Activated CD4-positive, CD25-positive, alpha-beta regulatory T cell treated with anti-CD3 and anti-CD28 coated beads, Interleukin-2, amount 50 U/mL, for 16 hours (primary cell): ENCODE measurements at places on chromosomes 7 and 10.

DNA sequence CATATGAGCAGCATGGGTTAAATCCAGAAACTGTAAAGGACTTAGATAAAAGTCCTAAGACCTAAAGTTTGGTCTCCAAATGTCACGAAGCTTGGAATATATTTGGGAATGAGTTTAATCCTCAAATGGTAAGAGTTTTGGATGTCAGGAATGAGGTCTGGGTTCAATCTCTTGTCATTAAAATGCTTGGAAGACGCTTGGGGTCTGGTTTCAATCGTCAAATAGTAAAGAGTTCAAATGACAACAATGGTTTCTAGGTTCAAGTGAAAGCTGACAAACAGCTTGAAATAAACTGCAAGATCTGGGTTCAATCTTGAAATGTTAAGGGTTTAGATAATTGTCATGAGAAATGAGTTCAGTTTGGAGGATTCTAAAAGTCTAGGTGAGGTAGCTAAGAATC, 385.5 kb upstream of the HPS1 start:
- DNase-seq = no peak

GRCh38 chr10:60138842-60139241, 232.5 kb upstream of the CCDC6 start:
- DNase-seq = no peak

GRCh38 chr7:80275192-80275605, 140.6 kb downstream of the GNAI1 start:
- DNase-seq = no peak

DNA sequence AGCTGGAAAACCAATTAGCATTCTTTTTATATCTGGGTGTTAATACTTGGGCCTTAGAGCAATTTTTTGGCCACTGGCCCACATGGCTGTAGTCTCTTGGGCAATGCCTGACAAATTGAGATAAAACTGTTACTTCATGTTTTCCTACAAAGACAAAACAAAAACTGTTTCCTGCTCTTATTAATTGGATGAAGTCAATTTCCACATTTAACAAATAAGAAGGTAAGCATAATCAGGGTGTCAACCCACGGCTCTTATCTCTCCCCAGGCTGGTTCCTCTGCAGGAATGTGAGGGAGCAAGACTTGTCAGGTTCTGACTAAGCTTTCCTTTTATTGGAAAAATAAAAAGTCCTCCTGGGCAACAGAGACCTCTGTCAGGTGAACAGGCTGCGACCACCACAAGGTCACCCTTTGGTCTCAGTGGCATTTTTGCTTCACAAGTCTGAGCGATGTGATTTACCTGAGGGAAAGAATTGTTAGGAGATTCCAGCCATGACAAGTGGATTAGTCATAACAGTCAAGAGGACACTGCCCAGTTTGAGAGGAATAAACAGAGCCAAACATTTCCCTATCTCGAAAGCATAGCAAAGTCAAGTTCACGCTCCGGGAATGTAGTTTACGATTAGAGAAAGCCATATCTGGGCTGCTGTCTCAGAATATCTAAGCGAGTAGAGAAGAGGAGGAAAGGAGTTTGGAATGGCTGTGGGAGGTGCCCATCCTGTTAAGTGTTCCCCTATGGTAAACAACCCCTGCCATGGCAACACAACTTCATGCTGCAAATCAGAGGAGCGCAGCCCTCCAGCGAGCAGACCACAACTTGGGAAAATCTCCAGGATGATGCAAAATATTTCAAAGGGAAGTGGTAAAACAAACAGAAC, 144.4 kb downstream of the TES start:
- DNase-seq = no peak
